RPMI8226 (cell line): ENCODE measurements at places on chromosomes 7 and 10.
A peak's percentile ranks its signal among the peaks of the same experiment; 100 is the strongest.

- peak; percentile 51 for DNase-seq
Observed at GRCh38 chr10:7956508-7956907, 98.0 kb upstream of the GATA3 start.

- DNase-seq = no peak
Observed at GRCh38 chr7:50824882-50825281, 42.2 kb upstream of the GRB10 start.

DNA sequence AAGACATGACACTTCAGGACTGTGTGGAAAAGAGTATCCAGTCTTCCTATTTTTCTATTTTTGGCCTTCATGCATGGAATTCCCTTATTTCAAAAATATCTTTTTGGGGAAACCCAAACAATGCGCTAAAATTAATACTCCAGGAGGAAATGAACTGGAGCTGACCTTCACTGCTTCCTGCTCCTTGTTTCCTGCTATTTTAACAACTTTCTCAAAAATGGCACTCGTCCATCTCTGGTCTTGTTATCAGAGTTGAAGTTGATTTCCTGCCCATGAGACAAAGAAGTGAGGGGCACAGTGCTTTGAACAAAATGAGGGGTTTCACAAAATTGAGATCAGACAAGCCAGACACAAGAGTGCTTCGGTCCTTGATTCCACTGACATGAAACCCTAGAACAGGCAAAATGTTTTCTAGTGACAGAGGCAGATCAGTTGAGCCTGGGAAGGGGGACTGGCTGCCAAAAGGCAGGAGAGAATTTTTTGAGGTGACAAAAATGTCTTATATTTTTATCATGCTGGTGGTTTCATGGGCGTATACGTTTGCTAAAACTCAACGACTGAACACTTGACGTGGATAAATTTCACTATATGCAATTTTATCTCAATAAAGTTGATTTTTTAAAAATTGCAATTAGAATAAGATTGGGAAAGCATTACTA is 193.2 kb downstream of the CREB5 start:
- DNase-seq = no peak

DNA sequence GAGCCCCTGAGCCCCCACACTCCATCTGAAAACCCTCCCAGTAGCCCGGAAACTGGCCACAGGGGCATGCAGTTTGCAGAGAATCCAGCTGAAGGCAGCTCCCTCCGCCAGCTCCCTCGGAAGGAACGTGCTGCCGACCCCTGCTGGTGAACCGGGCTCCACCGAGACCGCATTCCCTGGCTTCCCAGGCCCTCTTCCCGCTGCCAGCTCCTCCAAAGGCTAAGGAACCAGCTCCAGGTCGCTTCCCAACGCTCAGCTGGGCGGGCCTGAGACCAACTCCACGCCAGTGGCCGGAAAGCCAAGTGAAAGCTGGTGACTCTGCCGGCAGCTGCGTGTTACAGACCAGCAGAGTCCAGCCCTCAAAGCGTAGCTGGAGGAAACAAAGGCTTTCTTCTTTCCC is 35.8 kb downstream of the GPER1 start:
- DNase-seq = no peak

DNA sequence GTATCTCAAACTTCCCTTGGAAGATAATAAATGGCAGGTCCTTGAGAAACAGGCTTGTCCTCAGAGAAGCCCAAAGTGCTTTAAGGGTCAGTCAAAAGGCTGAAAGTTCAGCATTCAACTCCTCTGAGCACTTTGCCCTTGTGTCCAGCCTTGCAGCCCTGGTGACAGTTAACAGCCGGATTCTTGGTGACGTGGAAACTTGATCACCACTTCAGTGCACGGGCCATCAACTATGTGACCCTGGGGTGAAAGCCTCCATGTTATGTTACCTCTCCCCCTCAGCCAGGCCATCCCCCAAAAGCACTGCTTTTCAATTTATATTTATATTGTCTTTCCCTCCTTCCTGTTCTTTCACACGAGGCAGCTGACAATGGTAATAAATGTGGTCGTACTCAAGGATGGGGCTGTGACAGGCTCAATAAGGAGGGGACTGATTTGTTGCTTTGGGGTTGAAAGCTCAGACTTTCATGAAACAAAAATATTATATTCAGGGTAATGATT is 164.0 kb upstream of the NRP1 start:
- no peak for DNase-seq

DNA sequence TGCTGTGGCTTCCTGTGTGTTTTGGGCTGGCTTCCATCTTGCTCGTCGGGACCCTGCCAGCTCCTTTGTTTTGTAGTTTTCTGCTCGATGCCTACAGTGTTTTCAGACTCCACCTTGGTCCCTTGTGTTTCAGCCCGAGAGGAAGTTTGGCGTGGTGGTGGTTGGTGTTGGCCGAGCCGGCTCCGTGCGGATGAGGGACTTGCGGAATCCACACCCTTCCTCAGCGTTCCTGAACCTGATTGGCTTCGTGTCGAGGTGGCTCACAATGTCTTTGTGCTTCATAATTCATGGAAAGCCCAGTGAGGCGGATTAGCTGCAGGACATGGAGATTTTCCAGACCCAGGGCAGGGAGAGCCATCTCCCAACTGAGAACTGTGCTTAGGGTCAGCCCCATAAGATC is 29.3 kb downstream of the BLVRA start:
- no peak for DNase-seq

- no peak for DNase-seq
Observed at GRCh38 chr10:123526356-123527064, 139.6 kb upstream of the GPR26 start.

- peak; percentile 3 for DNase-seq
Observed at GRCh38 chr10:21943633-21944265, 59.8 kb downstream of the DNAJC1 start.

GRCh38 chr7:68707159-68707558 is 891.1 kb upstream of the AUTS2 start:
- DNase-seq = no peak

DNA sequence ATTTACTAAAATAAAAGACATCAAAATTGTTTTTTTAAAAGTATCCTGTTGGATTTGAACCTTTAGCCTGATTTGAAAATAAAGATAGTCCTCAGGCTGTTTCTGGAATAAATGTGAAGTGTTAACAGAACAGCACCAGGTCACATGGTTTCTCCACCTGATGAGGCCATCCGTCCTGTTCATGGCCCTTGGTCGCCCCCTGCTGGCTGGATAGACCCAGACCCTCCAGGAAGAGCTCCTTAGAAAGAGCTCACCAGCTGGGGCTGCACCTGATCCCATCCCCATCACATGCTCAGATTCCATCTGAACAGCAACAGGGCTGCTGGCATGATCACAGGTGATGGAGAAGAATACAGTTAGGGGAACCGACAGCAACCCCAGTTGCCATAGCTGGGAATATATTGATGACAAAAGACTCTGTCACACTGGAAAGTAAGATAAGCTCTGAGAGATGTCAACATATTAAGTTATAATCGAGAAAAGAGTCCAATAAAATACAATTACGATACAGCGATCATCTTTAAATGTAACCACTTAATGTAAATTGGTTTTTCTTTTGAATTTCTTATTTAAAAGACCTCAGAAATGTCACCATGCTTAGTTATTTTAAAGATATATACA is 4.8 kb downstream of the OR2A14 start:
- peak; percentile 84 for DNase-seq

- DNase-seq = peak; percentile 27
Observed at GRCh38 chr7:38318803-38319416, 45.5 kb upstream of the TARP start.
